DMS153 (cell line): ENCODE measurements at places on chromosomes 11 and 22.

- no peak for DNase-seq
Observed at GRCh38 chr11:68266936-68267880, 4.6 kb downstream of the C11orf24 start.

DNA sequence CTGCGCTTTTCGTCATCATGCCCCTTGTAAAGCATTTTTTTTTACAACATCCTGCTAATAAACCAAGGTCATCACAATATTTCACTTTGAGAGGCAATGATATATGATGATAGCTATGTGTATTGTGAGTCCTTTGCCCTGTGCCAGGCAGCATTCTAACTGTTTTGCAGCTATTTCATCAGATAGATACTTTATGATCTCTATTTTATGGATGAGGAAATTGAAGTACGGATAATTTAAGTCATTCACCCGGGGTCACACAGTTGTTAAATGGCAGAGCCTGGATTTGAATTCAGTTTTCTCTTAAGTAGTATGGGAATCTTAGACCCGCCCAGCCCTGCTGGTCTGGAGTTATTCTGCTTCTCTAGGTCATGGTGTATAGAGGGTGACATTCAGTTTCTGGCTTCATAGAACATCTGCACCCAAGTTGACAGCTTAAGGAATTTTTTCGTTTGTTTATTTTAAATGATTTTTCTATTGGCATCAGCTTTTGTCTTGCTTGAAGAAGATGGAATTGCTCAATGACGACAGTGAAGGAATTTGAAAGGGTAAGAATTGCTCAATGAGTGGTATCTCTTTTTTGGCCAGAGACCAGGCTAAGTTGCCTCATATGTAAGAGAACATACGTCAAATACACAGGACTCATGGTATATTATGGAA, 926 bp downstream of the PRR5L start:
- no peak for DNase-seq

DNA sequence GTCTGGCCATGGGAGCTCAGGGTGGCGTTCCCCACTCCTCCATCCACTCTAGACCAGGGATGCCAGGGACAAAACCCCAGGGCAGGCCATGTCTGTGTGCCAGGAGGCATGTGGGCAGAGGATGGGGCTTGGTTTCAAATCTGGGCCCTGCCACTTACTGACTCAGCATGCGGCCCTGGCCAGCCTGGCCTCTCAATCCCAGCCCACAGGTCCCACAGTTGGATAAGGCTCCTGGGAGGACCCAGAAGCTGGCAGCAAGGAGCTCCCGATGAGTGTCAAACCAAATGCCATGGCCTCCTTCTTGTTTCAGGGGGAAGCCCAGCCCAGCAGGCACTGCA, 1290.4 kb downstream of the BRD1 start:
- no peak for DNase-seq

GRCh38 chr22:28935713-28936112, 52.3 kb downstream of the ZNRF3 start:
- DNase-seq = no peak

- peak; percentile 51 for DNase-seq
Observed at GRCh38 chr11:128905345-128906184, 14.4 kb downstream of the KCNJ5 start.

DNA sequence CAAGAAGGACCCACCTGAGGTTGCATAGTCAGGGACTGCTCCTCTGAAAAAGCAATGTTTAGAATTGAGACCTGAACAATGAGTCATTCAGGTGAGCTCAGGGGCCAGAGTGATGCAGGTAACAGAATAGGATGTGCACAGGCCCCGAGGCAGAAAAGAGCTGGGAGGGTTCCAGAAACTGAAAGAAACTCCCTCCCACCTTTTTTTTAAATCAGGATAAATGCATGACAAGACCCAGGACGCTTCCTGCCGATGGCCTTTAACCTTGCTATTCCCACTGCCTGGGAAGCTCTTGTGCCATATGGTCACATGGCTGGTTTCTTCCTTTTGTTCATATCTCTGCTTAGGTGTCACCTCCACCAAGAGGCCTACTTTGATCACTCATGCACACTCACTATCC, 214.2 kb upstream of the ZBED5 start:
- DNase-seq = peak; percentile 43
